ENCODE measurements at places on chromosomes 1 and 21.

DNA sequence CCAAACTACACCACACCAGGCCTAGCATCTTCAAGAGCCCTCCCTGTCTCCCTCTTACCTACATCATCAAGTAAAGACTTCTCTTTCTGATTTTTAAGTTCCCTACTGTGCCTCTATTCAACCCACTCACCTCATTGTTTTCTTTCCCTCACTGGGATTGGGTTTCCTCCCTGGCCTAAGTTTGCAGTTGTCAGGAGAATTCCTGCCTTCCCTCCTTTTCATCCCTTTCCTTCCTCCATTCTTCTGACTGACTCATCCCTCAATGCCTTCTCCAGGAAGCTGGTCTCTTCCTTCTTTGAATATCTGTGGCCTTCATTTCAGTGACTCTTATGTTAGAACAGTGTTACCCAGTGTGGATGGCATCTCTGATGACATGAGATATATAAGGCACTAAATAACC is 139.9 kb upstream of the KIAA0040 start:
- no peak for DNase-seq

DNA sequence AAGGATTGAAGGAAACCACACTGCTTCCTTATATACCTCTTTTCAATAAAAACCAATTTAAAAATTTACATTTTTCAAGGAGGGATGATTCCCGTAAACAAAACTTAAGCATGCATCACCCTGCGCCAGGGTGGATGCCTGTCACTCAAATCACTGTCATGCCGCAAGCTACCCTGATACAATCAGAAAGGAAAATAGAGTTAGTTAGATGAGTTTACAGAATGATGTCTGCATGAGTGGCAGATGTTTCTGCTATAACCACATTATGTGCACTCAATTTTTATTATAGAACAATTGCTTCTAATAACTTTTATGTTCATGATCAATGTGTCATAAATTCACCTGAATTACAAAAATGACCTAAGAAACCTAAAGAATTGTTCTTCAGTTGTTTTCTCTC is 123.4 kb upstream of the ADGRL4 start:
- no peak for DNase-seq

- DNase-seq = no peak
Observed at GRCh38 chr1:206754011-206754410, 16.6 kb upstream of the IL19 start.

DNA sequence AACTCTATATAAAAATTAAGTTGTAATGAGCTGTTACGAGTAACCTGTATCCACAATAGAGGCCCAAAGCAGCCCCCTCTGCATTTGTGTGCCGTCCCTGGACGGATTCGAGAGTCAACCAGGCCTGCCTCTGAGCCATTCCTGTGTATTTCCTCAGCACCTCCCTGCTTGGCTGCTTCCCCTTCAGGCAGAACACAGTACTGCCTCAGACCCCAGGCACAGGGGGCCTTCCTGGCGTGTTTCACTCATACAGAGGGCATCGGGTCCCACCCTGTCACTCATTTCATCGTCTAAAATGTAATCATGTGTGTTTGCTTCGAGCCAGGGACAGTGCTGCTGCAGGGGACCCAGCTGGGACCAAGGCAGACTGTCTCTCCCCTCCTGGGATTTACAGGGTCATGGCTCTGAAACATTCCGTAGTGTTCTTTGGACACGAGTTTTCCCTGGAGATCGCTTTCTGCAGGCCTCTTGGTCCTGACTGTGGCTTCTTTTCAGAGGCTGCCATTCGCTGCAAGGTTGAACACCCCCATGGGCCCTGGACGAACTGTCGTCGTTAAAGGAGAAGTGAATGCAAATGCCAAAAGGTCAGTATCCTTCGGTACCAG is 19.4 kb downstream of the LGALS8 start:
- no peak for DNase-seq

DNA sequence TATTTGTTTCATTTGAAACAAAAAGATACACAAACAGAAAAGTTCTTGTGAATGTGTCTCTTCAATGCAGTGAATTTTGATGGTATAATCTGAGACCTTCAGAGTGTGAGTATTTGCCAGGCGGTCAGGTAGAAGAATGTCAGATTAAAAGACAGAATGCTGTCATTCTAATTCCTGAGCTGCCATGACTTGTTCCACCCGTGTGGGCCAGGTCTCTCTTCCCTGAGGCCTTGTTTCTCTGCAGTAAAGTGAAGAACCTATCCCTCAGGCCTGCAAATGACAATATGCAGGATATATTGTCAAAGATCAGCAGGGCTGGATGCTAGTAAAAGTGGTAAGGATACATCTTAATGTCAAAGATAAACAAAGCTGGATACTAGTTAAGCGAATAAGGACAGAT is 111.4 kb downstream of the ZP4 start:
- no peak for DNase-seq

GRCh38 chr21:26958788-26959187 is 8.1 kb downstream of the ADAMTS5 start:
- no peak for DNase-seq

- no peak for DNase-seq
Observed at GRCh38 chr1:204041232-204041767, 31.6 kb upstream of the SOX13 start.

- DNase-seq = no peak
Observed at GRCh38 chr1:3097231-3097630, 28.2 kb downstream of the PRDM16 start.

- no peak for DNase-seq
Observed at GRCh38 chr21:31410499-31411131, 66.6 kb upstream of the TIAM1 start.

- DNase-seq = no peak
Observed at GRCh38 chr1:236465231-236465958, 58.4 kb upstream of the LGALS8 start.

- DNase-seq = no peak
Observed at GRCh38 chr1:48462716-48463302, 9.2 kb downstream of the SPATA6 start.

- no peak for DNase-seq
Observed at GRCh38 chr1:116412480-116412798, 39.4 kb downstream of the ATP1A1 start.

DNA sequence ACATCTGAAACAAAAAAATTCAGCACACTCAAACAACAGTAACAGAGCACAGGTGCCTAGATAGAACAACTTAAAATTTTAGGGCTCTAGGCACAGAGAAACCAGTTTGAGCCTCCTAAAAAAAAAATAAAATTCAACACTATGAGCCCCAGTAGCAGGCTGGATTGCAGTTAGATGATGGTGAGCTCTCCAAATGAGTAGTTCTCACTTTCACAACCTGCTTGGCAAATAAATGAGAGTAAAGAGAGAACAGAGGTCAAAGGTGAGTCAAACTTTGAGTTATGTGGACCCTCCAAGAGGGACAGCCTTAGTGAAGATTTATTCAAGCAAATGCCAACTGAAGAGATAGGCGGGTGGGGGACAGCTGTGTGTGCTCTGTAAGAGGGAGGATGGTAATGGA is 3.6 kb downstream of the BEND5 start:
- no peak for DNase-seq

Measured in PC-9 (cell line).